ENCODE measurements at places on chromosomes 13 and 19.

DNA sequence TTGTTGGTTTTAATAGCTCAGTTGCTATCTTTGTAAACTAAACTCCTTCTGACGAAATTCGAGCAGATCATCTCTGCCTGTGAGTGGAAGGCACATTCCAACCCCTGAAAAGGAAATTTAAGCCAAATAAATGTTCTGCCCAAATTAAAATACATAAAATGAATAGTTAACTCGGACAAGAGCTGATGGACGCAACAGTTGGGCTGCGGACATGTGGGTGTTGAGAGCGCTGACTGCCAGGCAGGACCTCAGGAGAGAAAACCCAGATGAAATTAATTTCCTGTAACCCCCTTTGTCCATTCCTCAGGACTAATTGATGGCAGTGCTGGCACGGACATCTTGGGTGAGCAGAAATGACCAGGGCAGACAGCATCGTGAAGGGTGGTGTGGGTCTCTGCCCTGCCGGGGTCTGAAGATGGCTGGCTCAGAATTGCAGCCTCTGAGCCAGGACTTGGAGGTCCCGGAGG, 86.5 kb downstream of the TSHZ3 start:
- no peak for DNase-seq

DNA sequence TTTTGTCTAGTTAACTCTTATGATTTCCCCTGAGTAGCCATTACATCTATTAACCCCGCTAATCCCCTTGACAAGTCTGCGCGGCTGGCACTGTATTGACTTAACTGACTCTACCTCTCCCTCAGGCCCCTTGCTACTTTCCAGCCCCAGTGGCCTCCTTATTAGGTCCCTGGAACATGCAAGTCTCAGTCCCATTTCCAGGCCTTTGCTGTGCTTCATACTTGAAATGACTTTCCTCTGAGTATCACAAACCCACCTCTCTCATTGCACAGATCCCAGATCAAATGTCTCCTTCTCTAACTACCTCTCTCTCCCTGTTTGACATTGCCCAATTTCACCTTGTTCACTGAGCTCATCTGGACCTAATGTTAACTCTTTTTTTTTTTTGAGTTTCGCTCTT, 13.2 kb downstream of the SPACA6 start:
- no peak for DNase-seq

DNA sequence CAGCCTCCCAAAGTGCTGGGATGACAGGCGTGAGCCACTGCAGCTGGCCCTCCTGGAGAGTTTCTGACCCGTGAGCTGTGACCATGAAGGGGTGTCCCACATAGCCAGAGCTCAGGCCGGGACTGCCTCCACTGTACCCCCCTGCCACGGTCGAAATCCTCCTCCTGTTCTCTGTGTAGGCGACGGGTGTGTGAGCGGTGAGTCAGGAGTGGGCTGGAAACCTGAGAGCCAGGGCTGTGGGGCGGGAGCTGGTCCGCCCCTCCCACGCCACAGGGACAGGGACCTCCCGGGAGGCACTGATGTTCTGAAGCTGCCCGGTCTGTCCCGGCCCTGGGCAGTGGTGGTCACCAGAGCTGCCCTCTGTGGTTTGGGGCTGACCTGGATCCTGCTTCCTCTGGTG, 3.9 kb downstream of the WDR18 start:
- DNase-seq, result no peak

DNA sequence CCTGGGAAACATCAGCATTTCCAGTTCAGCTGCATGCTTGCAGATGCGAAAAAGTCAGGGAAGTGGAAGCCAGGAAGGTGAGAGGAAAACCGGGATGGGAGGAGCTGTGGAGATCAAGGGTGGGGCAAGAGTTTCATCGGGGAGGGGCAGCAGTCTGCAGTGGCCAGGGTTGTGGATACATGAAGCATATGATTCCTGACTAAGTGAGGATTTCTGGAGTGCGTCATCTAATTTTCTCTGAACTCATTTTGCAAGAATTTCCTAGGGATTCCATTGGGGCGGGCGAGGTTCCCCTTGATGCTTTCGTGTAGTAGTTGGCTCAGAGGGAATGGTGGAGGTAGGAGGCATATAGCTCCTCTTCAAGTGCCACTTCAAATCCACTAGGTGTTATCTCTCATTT, 344.1 kb upstream of the TMTC4 start:
- DNase-seq, result no peak

DNA sequence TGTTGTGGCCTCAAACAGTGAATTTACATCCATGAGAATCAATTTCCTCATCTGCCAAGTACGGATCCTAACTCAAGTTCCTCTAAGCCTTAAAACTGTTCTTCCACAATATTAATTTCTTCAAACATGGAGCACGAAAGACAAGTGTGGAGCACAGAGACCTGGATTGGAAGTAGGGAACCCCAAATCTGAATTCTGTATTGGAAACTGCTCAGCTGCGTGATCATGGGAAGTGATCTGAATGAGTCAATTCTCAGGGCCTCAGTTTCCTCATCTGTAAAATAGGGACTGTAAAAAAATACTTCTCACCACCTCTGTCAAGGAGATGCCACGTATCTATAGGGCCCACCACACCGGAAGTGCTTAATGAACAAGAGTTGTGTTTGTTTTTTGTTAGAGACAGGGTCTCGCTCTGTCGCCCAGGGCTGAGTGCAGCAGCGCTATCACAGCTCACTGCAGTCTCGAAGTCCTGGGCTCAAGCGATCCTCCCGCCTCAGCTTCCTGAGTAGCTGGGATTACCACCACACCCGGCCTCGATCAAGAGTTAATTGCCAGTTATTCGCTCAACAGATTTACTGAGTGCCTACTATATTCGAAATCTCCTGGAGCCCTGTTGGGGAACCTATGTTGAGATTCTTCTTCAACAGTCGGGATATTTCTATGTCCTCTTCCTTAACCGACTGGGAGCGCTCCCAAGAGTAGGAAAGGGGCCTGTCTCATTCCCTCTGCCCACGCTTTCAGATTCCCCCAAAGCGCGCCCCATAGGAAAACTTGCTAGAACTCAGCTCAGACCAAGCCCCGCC, 1.6 kb downstream of the SERTAD3 start:
- DNase-seq, result no peak

DNA sequence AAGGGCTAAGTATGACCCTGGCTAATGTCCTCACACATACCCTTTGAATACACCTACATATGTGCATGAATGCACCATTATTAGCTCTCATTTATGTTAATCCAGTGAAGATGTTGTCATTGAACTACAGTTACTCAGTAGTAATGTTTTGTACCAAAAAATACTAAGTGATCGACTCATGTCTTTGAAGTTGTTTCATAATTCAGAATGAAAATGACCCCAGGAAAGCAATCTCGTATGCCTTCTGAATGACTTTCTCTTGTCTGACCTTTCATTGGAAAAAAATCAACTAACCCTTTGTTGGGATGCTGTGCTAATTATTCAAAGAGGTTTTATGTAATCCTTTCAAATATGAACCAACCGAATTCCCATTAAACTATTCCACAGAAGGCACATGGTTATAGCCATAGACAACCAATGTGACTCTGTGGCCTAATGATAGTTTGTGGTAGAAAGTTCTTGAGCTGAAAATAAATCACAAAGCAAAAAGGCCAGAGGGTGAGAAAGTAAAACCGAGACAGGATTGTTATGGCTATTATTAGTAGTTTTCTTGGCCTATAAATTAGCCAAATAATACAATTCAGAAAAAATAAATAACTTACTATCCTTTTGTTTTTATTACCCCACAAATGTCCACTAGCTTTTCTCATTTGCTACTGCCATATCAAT, 86.8 kb upstream of the STARD13 start:
- no peak for DNase-seq

GRCh38 chr13:48975101-48975855, 434 bp upstream of the FNDC3A start:
- peak; percentile 54 for DNase-seq

GRCh38 chr19:37716140-37716539, 3.4 kb downstream of the ZNF607 start:
- no peak for DNase-seq

GRCh38 chr19:48807590-48808308, 3.1 kb downstream of the BCAT2 start:
- no peak for DNase-seq

DNA sequence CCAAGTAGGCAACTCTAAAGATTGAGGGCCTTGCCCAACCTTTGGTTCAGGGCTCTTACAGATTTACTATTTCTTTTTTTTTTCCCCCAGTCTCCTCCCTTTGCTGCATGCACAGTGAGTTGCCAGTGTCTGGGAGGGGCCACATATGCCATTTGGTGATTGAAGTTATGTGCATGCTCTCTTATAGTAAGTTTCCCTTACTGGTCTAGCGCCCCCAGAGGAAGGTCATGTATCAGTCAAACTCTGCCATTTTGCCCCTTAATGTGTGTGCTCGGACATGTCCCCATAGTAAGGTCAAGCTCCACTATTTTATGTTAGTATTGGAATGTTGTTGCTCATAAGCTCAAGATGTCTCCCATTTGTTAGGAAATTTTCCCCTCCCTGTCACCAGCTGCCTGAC, 1138.0 kb upstream of the SLC10A2 start:
- no peak for DNase-seq

- DNase-seq, result no peak
Observed at GRCh38 chr13:50389726-50390125, 374.5 kb downstream of the KCNRG start.

- no peak for DNase-seq
Observed at GRCh38 chr13:20340136-20340758, 108.1 kb upstream of the GJB6 start.

DNA sequence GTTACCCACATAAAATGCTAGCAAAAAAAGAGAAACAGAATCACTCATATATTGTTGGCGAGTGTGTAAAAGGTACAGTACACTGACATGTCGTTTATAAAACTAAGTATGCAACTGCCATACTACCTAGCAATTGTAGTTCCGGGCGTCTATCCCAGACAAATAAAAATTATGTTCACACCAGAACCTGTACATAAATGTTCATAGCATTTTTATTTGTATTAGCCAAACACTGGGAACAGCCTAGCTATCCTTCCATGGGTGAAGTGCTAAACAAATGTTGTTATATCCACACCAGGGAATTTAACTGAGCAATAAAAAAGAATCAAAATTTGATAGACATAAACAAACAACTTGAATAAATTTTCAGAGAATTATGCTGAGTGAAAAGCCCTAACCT, 28.9 kb upstream of the POSTN start:
- no peak for DNase-seq

GRCh38 chr19:55958356-55958755, 10.7 kb downstream of the NLRP8 start:
- no peak for DNase-seq

GRCh38 chr19:16064209-16064889, 11.9 kb upstream of the TPM4 start:
- no peak for DNase-seq

DNA sequence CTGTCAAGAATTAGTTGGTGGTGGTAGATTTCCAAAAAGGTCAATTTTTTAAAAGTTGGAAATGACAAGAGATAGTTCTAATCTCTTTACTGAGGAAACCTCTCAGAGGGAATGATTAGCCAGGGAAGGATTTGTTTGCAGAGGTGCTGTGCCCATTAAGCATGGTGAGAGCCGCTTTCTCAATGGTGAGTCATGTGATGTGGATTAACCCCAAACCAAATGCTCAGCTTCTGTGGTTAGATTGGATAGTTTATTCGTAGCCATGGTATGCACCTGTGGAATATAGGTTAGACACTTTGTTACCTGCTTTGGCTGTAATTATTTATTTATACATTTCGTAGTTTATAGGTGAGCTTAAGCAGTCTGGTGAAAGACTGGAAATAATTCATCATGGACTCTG, 7.1 kb downstream of the HNRNPM start:
- peak; percentile 33 for DNase-seq

DNA sequence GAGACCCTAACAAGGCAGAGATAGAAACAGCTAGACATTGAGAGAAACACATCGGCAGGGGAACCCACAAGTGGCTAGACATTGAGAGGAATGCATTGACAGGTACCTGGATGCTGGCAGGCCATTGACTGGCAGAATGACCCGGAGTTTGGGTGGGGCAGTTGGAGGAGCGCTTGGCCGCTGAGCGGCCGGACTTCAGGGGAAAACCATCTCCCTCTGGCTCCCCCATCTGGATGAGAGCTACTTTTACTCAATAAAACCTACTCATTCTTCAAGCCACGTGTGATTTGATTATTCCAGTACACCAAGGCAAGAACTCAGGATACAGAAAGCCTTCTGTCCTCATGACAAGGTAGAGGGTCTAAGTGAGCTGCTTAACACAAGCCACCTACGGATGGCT, 473.4 kb downstream of the SLITRK5 start:
- DNase-seq, result no peak

- peak; percentile 62 for DNase-seq
Observed at GRCh38 chr13:48233046-48233888, at the start of gene ITM2B. ITM2B (plus strand) TSS chr13:48233206; CDS start chr13:48233361, 155 bp downstream.

DNA sequence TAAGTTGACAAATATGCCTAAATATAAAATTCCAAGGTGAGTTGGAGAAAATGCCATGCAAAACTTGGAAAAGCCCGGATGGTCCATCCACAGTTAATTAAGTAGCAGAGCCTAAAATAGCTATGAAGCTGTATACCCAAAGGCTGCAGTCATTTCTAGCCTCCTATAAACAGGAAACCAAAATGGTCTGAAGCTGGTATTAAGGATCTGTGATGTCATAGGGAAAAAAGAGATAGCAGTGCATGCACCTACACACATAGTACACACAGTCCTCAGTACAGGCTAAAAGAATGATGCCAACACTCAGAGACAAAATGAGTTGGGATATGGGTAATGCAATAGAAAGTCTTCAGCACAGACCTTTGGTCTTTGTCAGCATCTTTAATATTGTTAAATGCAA, 736.9 kb downstream of the EFNB2 start:
- DNase-seq, result no peak

DNA sequence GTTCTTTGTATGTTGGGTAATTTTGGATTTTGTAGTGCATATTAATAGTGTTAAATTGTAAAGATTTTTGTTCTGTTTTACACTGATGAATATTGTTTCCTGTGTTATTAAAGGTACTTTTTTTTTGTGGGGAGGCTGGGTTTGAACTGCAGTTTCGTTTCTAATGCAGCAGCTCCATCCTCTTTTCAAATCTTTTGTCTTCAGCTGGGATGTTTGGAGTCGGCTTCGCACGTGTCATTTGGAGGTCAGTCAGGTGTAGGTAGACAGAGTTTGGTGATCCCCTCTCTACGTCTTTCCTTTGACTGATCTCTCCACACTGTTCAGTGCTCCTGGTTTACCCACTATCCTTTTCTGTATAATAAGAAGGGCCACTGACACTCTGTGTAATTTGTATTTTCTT, 30.3 kb downstream of the TDRD3 start:
- DNase-seq, result peak; percentile 2

GRCh38 chr19:11708457-11708856, 30.3 kb downstream of the ZNF823 start:
- DNase-seq, result no peak
